Stimulated activated CD4-positive, alpha-beta T cell treated with anti-CD3 and anti-CD28 coated beads, Interleukin-1b, Interleukin-23, amount 100 ng/mL, for 1 hour (primary cell): ENCODE measurements at places on chromosomes 4 and X.

GRCh38 chr4:6781113-6781512 is 1.4 kb upstream of the KIAA0232 start:
- DNase-seq = no peak

DNA sequence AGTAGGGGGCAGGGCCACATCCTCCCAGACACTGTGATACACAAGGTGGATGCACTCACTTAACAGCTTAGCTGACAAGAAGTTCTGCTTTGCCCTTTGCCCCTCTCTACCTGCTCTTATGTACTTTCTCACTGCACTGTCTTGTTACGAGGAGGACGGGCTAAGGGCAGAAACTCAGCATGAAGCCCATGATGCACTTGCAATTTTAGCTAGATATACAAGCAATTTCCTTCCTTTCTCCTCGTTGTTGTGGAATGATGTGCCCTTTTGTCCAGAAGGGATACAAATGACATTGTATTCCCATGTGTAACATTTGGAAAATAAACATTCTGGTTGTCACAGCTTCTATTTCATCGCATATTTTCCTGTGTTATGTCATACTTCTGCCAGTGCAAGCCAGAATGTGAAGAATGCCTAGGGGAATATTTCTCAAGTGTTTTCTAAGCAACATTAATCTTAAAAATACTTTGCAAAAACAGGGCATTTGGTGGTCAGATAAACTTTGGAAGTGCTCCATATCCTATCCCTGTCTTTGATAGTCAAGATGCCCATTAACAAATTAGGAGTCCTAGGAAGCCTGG is 47.2 kb downstream of the MAOA start:
- DNase-seq = no peak

- no peak for DNase-seq
Measured at GRCh38 chr4:72016011-72016410, 15.8 kb upstream of the NPFFR2 start.

DNA sequence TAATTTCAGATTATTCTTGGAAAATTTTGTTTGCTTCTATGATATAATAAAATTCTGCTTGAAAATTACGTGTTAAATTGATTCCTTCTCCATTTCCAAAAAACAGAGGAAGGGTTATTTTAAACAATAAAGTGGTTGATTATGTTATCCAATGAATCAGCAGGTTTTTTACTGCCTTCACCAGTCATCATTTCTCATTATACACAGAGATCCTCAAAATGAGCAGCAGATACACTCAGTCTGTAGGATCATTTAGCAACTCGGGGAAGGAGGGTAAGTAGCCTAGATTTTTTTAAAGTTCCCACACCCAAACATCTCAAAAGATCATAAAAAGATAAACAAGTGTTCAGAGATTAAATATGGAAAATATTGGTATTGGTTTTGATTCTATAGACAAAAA is 6.8 kb upstream of the TMEM144 start:
- DNase-seq = no peak

- peak; percentile 24 for DNase-seq
Measured at GRCh38 chr4:113901994-113902787, 77.3 kb downstream of the ARSJ start.

DNA sequence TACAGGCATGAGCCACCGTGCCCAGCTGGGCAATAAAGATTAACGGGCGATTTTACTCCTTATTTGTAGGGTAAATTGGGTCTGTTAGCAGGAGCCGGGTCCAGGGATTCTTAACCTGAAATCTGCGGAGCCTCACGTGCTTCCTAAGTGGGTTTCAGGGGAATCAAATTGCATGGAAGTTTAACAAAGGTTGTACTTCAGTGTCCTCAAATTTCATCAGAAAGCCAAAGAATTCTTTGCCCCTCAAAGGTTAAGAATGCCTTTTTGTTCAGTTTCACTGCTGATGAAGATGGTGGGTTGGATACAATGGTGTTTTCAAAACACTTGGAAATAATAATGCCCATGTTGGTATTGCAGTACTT is 67.9 kb downstream of the AFF1 start:
- no peak for DNase-seq

DNA sequence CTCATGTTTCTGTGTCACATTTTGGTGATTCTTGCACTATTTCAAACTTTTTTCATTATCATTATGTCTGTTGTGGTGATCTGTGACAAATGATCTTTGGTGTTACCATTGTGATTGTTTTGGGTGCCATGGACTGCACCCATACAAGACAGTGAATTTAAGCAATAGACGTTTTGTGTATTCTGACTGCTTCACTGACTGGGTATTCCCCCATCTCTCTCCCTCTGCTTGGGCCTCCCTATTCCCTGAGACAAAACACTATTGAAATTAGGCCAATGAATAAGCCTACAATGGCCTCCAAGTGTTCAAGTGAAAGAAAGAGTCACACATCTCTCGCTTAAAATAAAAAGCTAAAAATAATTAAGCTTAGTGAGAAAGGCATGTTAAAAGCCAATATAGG is 60.2 kb downstream of the BANK1 start:
- DNase-seq = no peak

GRCh38 chrX:37997096-37997495 is 9.3 kb upstream of the SYTL5 start:
- no peak for DNase-seq

- DNase-seq = no peak
Measured at GRCh38 chr4:107531927-107532326, 188.1 kb downstream of the PAPSS1 start.

DNA sequence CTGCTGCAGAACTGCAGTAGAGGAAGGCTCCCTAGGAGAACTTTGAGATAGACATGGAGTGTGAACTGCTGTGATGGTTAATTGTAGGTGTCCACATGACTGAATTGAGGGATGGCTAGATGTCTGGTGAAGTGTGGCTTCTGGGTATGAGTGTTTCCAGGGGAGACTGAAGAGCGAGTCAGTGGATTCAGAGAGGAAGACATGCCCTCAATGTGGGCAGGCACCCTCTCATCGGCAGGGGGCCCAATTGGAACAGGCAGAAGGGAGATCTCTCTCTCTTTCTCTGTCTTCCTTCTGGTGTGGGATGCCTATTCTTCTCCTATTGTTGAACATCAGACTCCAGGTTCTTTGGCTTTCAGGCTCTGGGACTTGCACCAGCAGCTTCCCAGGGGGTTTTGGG is 304.7 kb upstream of the GATB start:
- no peak for DNase-seq
